Adrenal gland (tissue), 19 donors: ENCODE measurements at places on chromosomes 6 and 20. TPM values are rescaled to one million over a fixed set of nuclear protein-coding genes. Genes with fewer than 3 reads are reported as not detected.

DNA sequence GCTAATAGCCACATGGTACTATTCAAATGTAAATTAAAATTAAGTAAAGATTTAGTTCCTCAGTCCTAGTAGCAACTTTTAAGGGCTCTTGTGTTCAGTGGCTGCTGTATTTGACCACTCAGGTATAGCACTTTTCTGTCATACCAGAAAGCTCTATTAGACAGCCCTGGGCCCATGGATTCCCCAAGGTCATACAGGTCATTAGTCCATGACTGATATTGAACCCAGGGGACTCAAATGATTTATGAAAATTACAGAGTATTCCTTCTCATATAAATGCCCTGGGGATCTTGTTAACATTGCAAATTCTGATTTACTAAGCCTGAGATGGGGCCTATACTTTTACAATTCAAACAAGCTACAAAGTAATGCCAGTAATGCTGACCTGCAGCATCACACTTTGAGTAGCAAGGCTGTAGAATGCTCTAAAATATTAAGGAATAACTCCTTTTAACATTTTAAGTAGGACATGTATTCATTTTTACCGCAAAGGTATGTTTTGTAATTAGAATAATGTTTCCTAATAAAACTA lies 29.6 kb downstream of the RNF217 start:
- DNase-seq: no peak

- no peak for DNase-seq
Measured at GRCh38 chr6:96948631-96949030, 24.1 kb downstream of the KLHL32 start.

DNA sequence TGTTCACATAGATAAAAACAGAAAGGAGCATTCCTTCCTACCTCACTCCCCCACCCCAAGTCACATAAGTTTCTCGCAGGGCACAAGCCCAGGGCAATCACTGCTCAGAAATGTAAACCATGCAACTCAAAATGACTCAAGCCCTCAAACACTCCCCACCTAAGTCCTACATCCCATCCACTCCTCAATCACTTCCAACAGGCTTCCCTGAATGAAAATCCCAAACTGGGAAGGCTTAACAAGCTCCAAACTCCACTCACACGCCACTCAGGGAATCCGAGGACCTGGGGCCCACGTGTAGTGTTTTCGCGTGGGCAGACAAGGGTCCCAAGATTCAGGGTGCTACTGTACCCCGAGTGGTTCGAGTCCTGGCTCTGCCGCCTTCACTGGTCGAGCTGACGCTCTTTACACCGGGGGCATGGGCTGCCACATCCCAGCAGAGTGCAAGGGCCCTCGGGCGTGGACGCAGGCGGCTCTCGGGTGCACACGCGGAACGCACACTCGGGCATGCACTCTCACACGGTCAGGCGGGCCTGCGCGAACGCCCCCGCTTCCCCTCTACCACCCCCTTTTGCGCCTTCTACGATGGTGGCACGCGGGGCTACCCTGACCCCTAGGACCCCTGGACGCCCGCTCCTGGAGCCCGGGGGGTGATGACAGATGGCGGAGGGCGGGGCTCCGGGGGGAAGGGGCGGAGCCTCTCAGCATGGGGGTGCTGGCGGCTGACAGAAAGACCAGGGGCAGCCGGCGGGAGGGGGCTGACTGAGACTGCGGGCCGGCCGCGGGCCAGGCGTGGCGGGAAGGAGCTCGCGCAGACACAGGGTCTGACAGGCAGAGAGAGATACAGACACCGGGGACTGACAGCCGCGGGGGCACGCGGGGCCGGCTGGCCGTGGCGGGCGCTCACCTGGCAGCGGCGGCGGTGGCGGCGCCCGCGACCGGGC lies 657 bp downstream of the ZHX3 start:
- DNase-seq: peak; percentile 71

DNA sequence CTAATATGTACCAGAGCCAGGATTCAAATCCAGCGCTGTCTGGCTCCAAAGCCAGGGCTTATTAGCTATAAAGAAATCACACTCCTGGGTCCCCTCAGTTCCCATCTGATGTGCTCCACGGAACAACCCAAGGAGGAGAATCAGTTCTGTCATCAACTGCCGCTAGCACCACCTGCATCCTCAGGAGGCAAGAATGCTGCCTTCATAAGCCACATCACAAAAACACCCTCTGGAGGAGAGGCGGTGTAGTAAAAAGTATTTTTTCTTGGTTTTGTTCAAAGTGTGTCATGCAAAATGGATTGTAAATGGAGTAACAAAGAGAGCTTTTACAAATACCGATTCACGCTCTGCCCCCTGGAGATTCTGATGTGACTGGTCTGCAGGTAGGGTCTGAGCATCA lies 57.1 kb downstream of the TNFRSF21 start:
- no peak for DNase-seq

DNA sequence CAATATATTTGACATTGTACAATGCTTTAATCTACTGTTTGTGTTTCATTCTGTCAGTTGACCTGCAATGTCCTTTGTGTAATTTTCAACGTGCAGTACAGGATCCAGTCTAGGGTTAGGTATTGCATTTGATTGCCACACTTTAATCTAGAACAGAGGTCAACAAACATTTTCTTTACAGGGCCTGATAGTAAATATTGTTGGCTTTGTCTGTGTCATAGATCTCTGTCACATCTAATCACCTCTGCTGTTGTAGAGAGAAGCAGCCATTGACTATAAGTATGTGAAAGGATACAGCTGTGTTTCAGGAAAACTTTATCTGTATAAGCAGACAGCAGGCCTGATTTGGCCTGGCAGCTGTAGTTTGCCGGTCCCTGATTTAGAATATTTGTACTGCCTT lies 39.3 kb downstream of the ATRN start:
- DNase-seq: no peak

GRCh38 chr6:1825926-1826325 lies 216.2 kb downstream of the FOXC1 start:
- DNase-seq: no peak

GRCh38 chr6:30686009-30686907 lies at the start of gene PPP1R18:
PPP1R18 (minus strand) TSS chr6:30686645; CDS start chr6:30686018, 627 bp downstream.
- DNase-seq: peak; percentile 85

GRCh38 chr6:64732888-64733287 lies 974.1 kb downstream of the EYS start:
- no peak for DNase-seq

The GGTLC1 gene
- total RNA-seq: not detected

The ZNF341 gene
- total RNA-seq: 2.0 TPM

The NKAPL gene
- 3.4 TPM for total RNA-seq

The NRSN1 gene
- total RNA-seq: 4.2 TPM

The ECT2L gene
- 0.24 TPM for total RNA-seq
